ENCODE measurements at places on chromosomes 16 and 17.
A peak's percentile ranks its signal among the peaks of the same experiment; 100 is the strongest.

- no peak for DNase-seq
Measured at GRCh38 chr16:20747030-20747816, 5.6 kb upstream of the THUMPD1 start.

DNA sequence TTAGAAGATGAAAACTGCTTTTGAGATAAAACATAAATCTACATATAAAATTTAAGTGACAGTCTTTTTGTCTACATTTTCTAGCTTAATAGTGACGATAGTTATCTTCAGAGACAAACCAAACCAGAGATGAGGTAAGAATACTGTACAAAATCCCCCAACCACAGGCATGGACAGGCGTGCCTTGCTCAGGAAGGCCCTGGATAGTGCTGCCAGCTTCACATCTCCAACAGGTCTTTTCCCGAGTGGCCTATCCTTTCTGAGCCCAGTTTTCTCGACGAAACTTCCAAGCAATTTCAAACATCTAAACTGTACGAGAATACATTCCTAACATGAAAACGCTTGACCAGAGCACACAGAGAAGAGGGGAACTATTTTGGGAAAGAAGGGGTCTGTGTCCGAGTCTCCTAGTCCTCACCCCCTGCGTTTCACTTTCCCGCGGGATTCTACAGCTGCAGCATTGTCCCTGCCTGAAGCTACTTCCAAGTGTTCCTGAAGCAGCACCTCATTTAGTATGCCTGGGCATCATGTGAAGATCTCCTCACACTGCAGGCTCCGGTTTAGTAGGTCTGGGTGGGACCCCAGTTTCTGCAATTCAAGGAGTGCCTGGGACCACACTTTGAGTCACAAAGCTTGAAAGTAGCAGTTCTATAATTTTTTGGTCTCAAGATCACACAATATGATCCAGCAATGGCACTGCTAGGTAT is 37.8 kb downstream of the GNA13 start:
- DNase-seq, result no peak

DNA sequence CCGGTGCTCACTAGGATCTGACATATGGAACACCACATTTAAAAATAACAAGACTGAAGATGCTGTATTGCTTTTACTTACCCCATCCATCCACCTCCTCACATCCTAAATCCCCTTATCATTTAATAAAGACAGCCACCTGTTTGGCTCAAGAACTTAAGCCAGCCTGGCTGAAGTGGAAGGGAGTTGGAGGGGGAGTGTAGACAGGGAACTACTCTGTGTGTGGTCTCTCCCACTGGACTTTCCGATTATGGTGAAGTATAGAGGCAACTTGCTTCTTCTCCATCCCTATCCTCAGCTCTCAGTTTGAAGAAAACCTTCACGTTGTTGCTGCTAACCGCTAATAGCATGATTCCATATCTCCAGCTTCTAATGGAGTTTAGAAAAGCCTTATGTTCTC is 313.4 kb downstream of the CDH11 start:
- no peak for DNase-seq

GRCh38 chr16:85879975-85880831 is 18.8 kb upstream of the IRF8 start:
- no peak for DNase-seq

- no peak for DNase-seq
Measured at GRCh38 chr16:86294535-86295196, 215.7 kb upstream of the FOXF1 start.

DNA sequence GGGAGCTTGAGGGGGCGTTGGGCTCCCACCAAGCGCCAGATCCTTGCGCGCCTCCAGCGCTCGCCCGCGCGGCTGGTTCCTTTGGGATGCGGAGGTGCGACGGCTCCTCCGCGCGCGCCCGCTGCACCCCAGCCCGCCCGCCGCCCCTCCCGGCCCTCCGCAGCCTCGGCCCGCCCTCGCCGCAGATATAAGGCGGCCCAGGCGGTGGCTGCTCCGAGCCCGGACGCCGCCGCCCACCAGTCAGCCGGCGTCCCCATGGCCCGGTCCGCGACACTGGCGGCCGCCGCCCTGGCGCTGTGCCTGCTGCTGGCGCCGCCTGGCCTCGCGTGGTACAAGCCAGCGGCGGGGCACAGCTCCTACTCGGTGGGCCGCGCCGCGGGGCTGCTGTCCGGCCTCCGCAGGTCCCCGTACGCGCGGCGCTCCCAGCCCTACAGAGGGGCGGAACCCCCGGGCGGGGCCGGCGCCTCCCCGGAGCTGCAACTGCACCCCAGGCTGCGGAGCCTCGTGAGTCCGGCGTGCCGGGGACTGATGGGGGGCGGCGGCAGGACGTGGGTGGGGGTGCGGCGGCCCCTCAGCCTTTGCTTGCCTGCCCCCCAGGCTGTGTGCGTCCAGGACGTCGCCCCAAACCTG is at the start of gene NPB:
Gene NPB, plus strand, starts transcription at position 216 of the 630 bp plus-strand sequence. Its CDS starts 40 bp downstream, at position 256.
- no peak for DNase-seq

DNA sequence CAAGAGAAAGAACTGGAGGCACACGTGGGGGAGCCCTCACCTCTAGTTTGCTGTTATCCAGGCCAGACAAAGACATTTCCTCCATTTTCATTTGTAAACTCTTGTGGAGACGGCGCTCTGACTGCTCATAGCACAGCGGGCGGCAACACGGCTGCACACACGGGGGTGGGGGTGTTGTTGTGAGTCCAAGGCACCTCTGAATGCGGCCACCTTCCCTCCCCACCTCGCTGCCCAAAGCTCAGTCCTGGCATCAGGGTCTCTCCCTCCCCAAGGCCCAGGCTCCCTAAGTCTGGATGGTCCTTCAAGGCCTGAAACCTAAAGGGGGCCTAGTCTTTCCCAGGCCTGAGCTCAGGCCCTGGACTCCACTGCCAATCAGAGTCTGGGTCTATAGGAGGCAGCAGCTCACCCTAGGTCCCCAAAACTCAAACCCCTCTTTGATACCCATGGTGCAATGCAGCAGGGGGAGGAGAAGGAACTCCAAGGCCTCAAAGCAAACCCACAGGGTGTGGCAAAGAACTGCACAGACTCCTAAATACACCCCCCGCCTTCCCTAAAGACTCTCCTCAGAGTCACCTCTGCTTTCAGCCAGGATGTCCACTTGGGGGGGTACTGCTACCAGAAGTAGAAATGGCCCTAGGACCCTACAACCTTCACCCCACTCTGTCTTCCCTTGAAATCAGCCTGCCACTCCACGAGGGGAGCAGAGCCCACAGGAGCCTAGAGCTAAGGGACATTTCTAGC is 1.5 kb downstream of the ATXN7L3 start:
- DNase-seq, result peak; percentile 37

DNA sequence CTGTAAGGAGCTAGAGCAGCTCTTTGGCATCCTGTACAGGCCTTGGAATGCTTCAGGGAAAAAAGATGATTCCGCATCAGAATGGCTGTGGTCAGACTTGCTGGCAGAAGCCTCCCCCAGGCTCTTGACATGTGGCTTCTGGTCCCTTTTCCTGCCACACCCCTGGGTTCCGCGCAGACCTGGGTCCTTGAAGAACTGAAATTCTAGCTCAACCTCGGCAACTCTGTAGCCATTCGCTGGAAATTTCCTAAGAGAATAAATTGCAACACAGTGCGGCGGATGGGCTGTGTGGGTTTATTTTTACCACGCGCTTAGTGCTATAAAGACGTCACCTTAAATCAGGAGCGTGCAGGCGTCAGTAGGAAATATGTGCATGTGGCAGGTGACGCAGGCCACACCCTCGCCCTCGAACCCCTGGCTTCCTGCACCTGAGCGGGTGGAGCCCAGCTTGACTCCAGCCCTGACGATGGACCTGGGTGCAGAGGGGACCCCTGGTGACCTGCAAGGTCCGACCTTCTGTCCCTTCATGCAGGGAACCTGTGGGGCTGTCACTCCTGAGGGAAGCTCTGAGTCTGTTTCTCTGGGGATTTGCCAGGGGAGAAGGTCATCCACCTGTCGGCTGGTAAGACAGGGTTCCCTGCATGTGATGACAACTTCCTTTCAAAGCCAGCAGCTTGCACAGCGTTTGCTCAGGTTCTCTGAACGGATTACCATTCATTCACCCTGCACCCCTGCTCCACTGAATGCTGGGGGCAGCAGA is 46.3 kb downstream of the METRNL start:
- DNase-seq, result no peak

DNA sequence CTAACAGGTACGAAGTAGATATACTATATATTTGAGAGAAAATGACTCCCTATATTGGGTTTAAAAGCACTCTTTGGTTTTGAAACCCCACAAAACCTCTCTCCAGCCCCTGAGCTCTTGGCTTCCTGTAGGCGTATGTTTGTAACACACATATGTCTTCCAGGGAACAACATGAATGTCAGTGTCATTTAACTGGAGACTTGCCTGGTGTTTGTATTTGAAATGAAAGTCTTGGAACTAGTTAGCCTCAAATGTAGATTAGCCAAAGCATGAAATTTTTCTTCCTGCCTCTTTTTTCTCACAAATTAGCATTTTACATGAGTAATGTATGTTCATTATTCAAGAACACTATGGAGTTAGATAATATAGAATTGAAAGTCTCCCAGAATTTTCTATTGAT is 411.8 kb upstream of the ASIC2 start:
- no peak for DNase-seq

GRCh38 chr17:50288306-50288705 is 14.0 kb downstream of the TMEM92 start:
- no peak for DNase-seq

DNA sequence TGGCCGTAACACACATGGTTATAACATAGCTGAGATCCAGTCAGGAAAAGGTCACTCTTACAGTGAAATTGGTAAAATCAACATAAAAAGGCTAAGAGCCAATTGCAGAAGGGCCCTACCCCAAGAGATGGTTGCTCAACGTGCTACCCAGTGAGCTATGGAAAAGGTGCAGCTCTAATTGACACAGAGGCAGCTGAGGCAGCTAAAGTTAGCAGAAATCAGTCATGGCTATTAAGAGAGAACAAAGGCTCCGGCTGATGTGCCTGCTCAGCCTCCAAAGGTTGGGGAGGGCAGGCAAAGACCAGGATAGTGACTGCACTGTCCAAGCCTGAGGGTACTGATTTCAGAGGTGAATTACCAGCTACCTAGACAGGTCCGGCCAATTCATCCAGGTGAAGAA is 76.5 kb upstream of the ATP2A3 start:
- no peak for DNase-seq

DNA sequence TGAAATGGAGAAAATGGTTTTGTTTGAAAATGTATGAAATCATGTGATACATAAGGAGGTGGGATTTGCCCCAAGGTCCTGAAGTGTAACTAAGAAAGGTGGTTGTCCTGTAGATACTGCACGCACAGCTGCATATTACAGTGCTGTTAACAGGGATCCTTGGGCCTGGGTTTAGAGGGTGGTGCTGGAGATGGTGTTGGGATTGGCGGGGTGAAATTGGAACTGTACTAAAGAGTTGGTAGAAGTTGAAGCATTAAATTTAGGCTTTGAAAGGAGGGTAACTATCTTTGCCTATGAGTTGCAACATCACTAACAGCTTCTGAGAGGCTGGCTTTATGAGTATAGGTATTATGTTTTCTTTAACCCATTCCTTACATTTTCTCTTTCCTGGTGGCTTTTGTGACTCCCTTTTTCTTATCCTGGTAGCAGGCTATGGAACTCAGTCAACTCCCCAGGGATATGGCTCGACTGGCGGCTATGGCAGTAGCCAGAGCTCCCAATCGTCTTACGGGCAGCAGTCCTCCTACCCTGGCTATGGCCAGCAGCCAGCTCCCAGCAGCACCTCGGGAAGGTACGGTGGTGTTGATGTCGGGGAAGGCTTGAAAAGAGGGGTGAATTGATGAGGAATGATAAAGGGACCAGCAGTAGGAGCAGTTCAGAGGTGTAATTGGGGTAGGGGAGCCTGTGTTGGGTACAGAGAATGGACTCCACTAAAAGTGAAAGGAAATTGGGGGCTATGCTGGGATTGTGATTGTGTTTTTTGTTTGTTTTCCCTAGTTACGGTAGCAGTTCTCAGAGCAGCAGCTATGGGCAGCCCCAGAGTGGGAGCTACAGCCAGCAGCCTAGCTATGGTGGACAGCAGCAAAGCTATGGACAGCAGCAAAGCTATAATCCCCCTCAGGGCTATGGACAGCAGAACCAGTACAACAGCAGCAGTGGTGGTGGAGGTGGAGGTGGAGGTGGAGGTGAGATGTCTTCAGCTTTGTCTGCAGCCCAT is 3.8 kb downstream of the FUS start:
- DNase-seq, result no peak

DNA sequence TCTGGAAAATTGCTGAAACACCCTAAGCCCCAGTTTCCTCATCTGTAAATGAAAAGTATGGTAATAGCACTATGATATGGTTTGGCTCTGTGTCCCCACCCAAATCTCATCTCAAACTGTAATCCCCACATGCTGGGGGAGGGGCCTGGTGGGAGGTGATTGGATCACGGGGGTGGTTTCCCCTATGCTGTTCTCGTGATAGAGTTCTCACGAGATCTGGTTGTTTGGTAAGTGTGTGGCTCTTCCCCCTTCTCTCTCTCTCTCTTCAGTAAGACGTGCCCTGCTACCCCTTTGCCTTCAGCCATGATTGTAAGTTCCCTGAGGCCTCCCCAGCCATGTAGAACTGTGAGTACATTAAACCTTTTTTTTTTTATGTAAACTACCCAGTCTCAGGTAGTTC is 490.7 kb downstream of the TMEM114 start:
- no peak for DNase-seq

DNA sequence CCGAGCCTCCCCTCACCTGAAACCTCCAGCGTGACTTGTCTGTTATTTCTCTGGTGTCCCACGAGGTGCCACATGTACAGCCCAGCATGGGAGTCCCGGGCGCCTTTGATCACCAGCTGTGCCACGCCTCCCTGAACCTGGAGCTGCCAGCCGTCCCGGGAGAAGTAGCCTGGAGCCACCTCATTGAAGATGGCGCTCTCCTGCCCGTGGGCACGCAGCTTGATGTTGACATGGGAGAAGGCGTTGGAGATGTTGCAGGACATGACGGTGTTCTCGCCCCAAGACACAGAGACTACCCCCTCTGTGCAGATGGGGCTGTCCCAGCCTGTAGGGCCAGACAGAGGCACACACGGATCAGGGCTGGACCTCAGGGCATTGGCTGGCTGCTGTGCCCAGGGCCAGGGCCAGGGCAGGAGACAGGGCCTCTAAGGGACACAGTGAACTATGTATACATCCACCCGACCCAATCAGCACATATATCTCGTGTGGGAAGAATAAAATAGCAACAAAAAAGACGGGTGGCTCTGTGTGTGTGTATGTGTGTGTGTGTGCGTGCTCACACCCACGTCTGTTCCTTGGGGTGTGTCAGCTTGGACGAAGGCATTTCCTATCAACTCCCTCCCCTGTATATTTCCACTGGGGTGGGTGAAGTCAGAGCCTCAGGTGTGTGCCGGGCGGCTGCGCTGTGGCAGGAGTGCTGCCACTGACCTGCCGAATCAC is 7.3 kb upstream of the CD7 start:
- peak; percentile 57 for DNase-seq

DNA sequence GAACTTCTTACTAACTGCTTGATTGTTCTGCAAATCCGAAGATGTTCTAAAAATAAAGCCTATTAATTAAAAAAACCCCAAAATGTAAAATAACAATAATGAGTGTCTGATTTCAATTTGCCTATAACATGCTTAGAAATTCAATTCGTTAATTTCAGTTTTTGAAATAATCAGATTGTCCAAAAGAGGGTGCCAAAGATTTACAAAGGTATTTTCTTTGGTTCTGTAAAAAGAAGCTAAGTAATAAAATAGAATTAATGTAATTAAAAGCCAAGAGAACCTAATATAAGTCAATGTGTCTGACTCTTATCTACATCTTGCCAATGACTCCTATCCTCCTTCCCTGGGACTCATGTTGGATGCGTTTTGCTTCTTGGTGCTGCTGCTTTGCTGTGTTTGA is 75.0 kb upstream of the CPHXL start:
- no peak for DNase-seq

GRCh38 chr17:83173914-83174361 is 94.5 kb downstream of the METRNL start:
- no peak for DNase-seq
